Cardiac muscle cell (in vitro differentiated cells and primary cell): ENCODE measurements at places on chromosomes 1 and 21. TPM values are rescaled to one million over a fixed set of nuclear protein-coding genes. Genes with fewer than 3 reads are reported as not detected.
A peak's percentile ranks its signal among the peaks of the same experiment; 100 is the strongest.

GRCh38 chr21:42321845-42322244 is 6.6 kb upstream of the TFF3 start:
- no peaks in the 10 kb centered on the region for H3K36me3 ChIP-seq
- H3K4me1 ChIP-seq: no peaks in the 10 kb centered on the region
- no peaks in the 10 kb centered on the region for H3K27me3 ChIP-seq
- H3K27ac ChIP-seq: no peak overlapping the region
- no peak overlapping the region for H3K4me3 ChIP-seq

- no peak overlapping the region for H3K4me3 ChIP-seq
- H3K27me3 ChIP-seq: no peaks in the 10 kb centered on the region
- DNase-seq: no peak
Measured at GRCh38 chr1:28890435-28890834, 23.9 kb upstream of the EPB41 start.

Gene CRABP2
- 556 and 900 TPM in 2 replicates for total RNA-seq

DNA sequence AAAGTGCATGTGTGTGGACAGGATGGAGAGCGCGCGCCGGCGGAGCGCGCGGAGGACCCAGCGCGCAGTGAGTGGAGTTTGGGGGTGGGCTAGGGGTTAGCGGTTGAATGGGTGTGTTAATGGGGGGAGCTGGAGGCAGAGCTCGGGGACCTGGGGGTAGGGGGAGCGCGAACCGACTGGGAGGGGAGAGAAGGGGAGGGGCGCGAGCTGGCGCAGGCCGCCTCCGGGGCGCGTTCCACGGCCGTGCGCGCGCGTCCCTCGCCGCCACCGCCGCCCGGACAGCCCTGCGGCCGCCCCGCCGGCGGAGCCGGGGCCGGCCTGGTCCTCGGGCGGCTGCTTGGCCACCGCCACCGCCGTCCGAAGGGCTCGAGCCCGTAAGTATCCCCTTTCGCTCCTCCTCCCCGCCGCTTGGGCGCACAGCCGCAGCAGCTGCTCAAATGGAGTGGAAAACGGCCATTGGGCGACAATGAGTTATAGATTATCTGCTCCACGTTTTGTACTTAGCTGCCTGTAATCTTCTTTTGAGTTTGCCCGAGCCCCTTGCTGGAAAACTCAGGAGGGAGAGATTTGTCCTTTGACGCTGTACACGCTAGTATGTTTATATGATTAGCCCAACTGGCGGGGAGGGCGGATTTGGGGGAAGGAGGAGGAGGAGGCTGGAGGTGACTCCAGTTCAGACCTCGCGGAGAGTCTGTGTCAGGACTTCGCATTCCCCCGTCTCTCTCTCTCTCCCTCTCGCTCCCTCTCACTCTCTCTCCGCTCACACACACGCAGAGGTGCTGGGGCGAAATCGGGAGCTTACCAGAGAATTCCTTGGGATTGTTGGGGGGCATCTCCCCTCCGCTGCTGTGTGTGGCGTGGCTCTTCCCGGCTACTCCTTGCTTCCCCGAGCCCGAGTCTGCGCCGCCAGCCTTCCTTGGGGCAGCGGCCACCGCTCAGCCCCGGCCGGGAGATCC is at the start of gene ADGRL2:
TSS of gene ADGRL2 (plus strand) at position 240 of the 956 bp plus-strand sequence. CDS start 36,051 bp downstream, outside the sequence.
- H3K4me1 ChIP-seq: peaks cover 23% of the 10 kb centered on the region
- peak within 1 kb of the TSS; percentile 94 for H3K4me3 ChIP-seq
- H3K27me3 ChIP-seq: no peaks in the 10 kb centered on the region
- no peaks in the 10 kb centered on the region for H3K36me3 ChIP-seq

GRCh38 chr1:41314376-41315145 is 46.7 kb upstream of the FOXO6 start:
- H3K4me1 ChIP-seq: peaks cover 6% of the 10 kb centered on the region
- no peak overlapping the region for H3K27ac ChIP-seq
- DNase-seq: peak; percentile 14
- no peak overlapping the region for H3K4me3 ChIP-seq
- no peaks in the 10 kb centered on the region for H3K36me3 ChIP-seq

- no peaks in the 10 kb centered on the region for H3K4me1 ChIP-seq
- no peak overlapping the region for H3K4me3 ChIP-seq
- H3K27ac ChIP-seq: no peak overlapping the region
- H3K27me3 ChIP-seq: no peaks in the 10 kb centered on the region
- DNase-seq: no peak
Measured at GRCh38 chr1:75922698-75923097, 9.5 kb downstream of the ASB17 start.

Gene SMIM11
- total RNA-seq: 13.9 and 17.4 TPM in 2 replicates

GRCh38 chr1:51439053-51439452 is 80.0 kb downstream of the EPS15 start:
- H3K27ac ChIP-seq: no peak overlapping the region
- DNase-seq: no peak
- no peak overlapping the region for H3K4me3 ChIP-seq
- peaks cover 37% of the 10 kb centered on the region for H3K36me3 ChIP-seq
- H3K27me3 ChIP-seq: no peaks in the 10 kb centered on the region

Gene VSIG8
- total RNA-seq: not detected in 2 replicates

Gene CFAP74
- 0.63 and 0.67 TPM in 2 replicates for total RNA-seq

Gene DCST1
- not detected in 2 replicates for total RNA-seq

GRCh38 chr1:148389027-148389339 is 94.1 kb downstream of the PPIAL4G start:
- peak overlapping the region; percentile 16 for H3K4me3 ChIP-seq
- no peaks in the 10 kb centered on the region for H3K27me3 ChIP-seq
- H3K36me3 ChIP-seq: no peaks in the 10 kb centered on the region
- no peaks in the 10 kb centered on the region for H3K4me1 ChIP-seq

Gene INTS11
- total RNA-seq: 100.0 and 124 TPM in 2 replicates

DNA sequence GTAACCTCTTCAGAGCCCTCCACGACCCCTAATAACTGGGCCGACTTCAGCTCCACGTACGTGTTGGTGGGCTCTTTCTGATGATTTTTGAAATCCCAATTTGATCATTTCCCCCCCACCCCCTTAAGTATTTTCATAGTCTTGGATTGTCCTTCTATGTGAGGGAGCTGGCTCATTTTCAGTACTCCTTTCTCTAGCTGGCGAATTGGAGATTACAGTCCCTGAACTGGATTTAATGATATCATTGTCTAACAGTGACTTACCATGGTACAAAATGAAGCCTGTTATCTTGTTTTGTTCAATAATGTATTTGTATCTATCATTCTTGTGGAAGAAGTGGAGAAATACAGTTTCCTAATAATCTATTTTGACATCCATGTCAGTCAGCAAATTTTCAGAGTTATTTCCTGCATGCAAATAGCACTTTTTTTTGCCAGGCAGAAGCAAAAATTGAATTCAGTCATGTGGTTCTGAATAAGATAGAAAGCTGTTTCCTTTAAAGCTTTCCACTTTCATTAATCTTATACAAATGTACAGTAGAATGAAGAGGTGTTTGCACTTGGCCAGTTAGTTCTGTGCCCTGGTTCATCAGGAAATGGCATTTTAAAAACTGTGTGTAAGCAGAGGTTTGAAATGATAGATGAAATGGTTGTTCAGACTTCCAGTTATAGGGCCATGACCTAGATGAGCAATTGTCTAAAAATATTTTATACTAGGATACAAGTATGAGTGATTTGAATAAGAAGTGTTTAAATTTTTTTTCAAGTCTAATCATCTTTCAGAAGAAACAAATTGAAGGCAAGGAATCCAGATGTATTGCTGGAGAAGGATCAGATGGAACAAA is 104.2 kb downstream of the ATP5PO start:
- no peaks in the 10 kb centered on the region for H3K27me3 ChIP-seq
- H3K4me1 ChIP-seq: peaks cover 4% of the 10 kb centered on the region
- peak overlapping the region; percentile 1 for H3K27ac ChIP-seq
- peaks cover 15% of the 10 kb centered on the region for H3K36me3 ChIP-seq
- no peak for DNase-seq

Gene KCNA3
- 0.09 TPM in 1 of 2 replicates, not detected in the other for total RNA-seq

DNA sequence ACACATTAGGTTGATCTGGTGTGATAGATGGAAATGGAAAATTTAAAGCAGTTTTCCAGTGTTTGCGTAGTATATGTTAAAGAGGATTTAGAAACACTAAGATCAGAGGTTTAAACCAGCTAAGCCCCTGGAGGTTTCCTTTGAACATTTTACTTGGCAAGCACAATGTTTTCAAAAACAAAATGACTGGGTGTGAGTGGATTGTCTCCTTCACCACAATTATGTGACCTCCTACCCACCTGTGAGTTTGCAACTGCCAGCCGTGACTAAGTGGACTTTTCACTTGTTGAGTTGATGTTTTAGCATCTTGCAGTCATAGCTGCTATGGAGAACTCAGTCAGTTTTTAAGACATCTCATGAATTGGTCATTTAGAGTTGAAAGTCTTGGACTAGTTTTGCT is 4.7 kb downstream of the CCDC190 start:
- H3K4me1 ChIP-seq: peaks cover 4% of the 10 kb centered on the region
- no peak overlapping the region for H3K4me3 ChIP-seq
- H3K27me3 ChIP-seq: no peaks in the 10 kb centered on the region
- peak; percentile 88 for DNase-seq
- H3K27ac ChIP-seq: no peak overlapping the region
- no peaks in the 10 kb centered on the region for H3K36me3 ChIP-seq

DNA sequence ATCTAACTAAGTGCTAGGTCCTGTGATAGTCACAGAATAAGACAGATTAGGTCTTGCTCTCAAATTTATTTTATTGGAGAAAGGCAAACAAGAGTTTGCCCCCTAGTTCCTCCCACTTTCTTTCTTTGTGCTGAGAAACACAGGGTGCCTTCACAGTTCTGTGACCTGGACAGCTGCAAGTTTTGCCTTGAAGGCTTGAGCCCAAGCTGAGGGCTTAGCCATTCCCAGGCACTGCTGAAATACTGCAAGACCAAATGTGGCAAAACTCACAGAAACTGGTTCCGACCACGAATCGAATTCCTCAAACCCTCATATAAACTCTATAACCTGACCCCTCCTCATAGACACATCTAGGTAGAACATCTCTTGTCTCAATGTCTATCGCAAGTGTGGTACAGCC is 227.9 kb downstream of the RERE start:
- peak overlapping the region; percentile 90 for H3K27ac ChIP-seq
- peaks cover 35% of the 10 kb centered on the region for H3K4me1 ChIP-seq
- no peaks in the 10 kb centered on the region for H3K36me3 ChIP-seq
- H3K27me3 ChIP-seq: no peaks in the 10 kb centered on the region
- no peak for DNase-seq

Gene TNFAIP8L2
- 0.45 TPM in 1 of 2 replicates, not detected in the other for total RNA-seq

Gene CRYAA
- not detected in 2 replicates for total RNA-seq

DNA sequence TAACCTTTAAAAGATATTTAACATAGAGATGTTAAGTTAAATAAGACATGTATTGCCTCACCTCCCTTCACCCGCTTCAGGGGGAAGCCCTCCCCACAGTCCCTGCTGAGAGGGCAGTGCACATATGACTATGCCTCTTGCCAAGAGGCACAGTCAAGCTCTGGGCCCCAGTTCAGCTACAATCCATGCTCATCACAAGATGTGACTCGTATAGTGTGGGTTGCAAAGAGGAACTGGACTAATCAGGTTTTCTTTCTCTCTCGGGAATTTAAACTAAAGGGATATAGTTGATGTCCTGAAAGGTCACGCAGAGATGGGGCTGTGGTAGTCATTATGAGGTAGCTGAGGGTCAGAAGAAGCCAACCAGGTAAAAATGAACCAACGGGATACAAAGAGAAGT is 35.6 kb downstream of the LYST start:
- no peaks in the 10 kb centered on the region for H3K4me1 ChIP-seq
- no peak overlapping the region for H3K4me3 ChIP-seq
- H3K27ac ChIP-seq: no peak overlapping the region
- H3K36me3 ChIP-seq: no peaks in the 10 kb centered on the region
- DNase-seq: peak; percentile 27

Gene OR2G6
- not detected in 2 replicates for total RNA-seq

DNA sequence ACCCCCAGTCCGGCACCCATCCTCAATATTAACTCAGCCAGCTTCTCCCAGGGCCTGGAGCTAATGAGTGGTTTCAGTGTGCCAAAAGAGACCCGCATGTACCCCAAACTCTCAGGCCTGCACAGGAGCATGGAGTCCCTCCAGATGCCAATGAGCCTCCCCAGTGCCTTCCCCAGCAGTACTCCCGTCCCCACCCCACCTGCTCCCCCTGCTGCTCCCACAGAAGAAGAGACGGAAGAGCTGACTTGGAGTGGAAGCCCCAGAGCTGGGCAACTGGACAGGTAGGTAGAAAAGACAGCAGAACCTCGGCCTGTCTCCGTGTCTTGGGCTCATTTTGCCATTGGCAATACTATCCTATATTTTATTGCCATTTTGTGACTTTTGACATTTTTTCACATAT is 45.4 kb upstream of the IPO9 start:
- H3K36me3 ChIP-seq: peaks cover 83% of the 10 kb centered on the region
- peak overlapping the region; percentile 78 for H3K27ac ChIP-seq
- peaks cover 9% of the 10 kb centered on the region for H3K4me1 ChIP-seq

DNA sequence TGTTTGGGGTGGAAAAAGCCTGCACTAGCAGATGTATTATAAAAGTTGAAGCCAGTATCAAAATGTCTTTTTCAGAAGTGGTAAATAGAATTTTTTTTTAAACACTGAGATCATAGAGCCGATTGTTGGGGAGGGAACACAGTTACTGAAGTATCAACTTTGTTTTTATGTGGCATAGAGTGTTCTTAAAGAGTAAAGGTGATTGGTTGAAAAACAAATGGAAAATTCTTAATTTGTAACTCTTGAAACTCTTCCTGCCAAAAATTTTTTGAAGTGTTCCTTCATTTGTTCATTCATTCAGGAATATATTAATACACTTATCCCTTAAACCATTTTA is 83.3 kb downstream of the DISP1 start:
- H3K27ac ChIP-seq: no peak overlapping the region
- no peaks in the 10 kb centered on the region for H3K4me1 ChIP-seq
- no peaks in the 10 kb centered on the region for H3K36me3 ChIP-seq
- H3K27me3 ChIP-seq: no peaks in the 10 kb centered on the region
- no peak overlapping the region for H3K4me3 ChIP-seq

DNA sequence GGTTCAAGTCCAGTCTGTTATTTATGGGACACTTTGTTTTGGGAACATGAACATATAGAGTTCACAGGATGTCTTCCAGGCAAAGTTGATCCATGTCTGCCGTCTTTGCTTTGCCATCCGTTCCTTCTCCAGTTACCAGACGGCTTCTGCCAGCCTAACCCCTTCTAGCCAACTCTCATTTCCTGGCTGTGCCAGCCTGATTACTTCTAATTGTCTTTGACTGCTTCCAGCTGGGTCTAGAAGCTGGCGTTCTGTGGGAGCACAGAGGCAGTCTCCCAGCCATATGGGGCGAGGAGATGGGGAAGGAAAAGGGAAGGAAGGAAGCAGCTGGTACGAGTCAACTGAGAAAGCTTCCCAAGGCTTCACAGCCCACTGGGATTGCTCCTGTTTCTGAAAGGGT is 3.1 kb upstream of the HUNK start:
- DNase-seq: no peak
- no peaks in the 10 kb centered on the region for H3K36me3 ChIP-seq
- H3K4me3 ChIP-seq: no peak overlapping the region
- H3K4me1 ChIP-seq: no peaks in the 10 kb centered on the region
- H3K27me3 ChIP-seq: peaks cover 31% of the 10 kb centered on the region
- H3K27ac ChIP-seq: no peak overlapping the region

DNA sequence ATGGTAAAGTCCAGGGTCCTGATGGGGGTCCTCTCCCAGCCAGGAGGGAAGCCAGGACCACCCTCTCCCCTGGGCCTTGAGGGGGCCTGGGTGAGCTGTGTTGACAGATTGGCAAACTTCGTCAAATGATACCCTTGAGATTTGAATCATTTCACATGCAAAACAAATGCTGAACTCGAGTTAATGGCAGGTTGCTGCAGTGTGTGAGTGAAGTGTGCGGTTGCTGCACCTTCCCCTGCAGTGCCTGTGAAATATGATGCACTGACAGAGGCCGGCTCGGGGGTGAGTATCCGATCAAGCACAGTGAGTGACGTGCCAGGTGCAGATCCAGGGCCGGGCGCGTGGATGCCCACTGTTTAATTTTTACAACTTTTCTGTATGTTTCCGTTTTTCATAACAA is 5.7 kb upstream of the KRTAP12-1 start:
- no peak for DNase-seq
- no peaks in the 10 kb centered on the region for H3K4me1 ChIP-seq
- H3K27ac ChIP-seq: no peak overlapping the region
- H3K27me3 ChIP-seq: no peaks in the 10 kb centered on the region
- no peaks in the 10 kb centered on the region for H3K36me3 ChIP-seq
- no peak overlapping the region for H3K4me3 ChIP-seq
